Inflammatory macrophage (primary cell): ENCODE measurements at places on chromosomes 16 and 17.

GRCh38 chr17:78658281-78658785 is 81.1 kb upstream of the DNAH17 start:
- DNase-seq = no peak

DNA sequence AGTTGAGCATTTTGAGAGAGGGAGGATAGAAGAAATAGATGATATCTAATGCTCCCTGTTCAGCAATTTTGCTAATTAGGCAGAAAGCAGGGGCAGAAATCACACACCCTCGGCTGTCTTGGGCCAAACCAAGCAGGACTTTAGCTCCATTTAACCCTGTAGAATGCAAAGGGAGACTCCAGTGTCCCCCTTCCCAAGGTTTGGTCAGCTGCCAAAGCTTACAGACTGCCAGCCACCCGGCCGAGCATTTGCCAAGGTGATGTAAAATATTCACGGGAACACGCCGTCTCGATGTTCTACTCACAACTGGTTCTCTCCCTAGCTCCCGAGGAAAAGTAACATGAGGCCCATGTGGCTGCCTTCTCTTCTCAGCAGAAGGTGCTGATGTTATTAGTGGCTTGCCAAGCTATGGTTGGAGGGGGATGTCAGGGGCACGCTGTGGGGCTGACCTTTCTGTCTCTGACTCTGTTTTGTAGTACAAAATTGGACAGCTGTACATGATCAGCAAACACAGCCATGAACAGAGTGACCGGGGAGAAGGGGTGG is 155.3 kb downstream of the PITPNC1 start:
- DNase-seq = no peak

DNA sequence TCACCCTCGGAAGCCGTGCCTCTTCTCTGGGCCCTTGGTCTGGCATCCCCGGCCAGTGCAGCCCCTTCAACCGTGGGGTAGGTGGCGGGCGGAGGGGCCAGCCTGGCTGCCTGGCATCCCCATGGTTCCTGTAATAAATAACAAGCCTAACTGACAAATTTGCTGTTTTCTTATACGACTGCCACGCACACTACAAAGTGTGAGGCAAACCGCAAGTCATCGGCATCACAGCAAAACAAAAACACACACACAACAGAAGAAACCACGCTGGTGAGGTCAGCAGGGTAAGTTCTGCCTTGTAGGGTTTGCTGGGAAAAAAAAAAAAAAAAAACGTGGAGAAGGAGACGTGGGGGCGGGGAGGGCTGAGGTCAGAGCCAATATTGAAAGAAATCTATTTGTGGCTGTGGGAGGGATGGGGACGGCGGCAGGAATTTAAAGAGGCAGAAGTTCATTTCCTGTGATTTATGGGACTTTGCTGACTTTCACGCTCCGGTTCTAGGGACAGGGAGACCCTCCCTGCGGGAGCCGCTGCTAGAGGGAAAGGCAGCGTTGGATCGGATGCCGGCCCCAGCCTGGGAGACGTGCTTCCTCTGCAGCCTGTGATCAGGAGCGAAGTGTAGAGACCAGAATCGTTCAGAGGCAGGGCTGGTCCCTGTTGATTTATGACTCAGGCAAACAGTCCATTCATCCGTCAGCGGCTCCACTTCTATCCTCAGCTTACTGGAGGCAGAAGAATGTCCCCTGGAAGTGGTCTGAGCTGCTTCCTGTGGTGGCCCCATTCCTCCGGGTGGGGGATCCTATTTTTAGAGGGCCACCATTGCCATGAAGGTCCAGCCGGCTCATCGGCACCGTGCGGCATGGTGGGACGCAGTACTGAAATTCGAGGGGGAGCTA is 162.8 kb downstream of the FOXL1 start:
- peak; percentile 44 for DNase-seq

DNA sequence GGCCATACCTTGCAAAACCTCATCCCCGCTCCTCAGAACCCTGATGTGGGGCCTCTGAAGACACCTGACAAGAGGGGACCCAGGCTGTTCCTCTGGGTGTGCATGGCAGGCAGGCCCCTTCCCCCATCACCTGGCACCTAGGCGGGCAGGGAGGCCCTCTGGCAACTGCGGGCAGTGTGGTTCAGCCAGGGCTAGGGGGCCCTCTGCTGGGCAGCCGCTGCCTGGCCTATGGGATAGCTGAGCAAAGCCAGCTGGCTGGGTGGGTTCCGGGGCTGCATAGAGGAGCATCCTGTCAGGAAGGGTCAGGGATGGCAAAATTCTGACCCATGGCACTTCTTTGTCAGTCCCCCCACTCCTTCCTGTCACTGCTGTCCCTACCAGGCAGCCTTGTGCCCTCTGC is 228.7 kb upstream of the ASIC2 start:
- no peak for DNase-seq

- DNase-seq = no peak
These were observed 1.0 kb downstream of the IRX3 start for GRCh38 chr16:54285414-54286089.

- no peak for DNase-seq
These were observed 44.0 kb downstream of the SPOP start for GRCh38 chr17:49633762-49634484.

DNA sequence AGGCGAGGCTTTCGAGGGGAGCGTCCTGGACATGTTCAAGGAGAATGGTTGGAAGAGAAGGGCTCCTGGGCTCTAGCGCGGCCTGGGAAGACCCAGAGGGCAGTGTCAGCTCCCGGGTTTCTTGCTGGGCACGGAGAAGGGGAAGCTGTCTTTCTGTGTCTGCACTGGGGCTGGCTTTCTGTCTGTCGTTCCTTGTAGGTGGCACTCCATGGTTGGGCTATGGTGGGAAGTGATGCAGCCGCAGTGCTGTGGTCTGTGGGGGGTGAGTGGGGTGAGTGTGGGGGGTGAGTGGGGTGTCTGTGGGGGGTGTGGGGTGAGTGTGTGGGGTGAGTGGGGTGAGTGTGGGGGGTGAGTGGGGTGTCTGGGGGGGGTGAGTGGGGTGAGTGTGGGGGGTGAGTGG is 13.7 kb downstream of the RNF213 start:
- no peak for DNase-seq

- DNase-seq = no peak
These were observed 130.8 kb upstream of the CES5A start for GRCh38 chr16:56005958-56006357.

- no peak for DNase-seq
These were observed 20.3 kb downstream of the MSI2 start for GRCh38 chr17:57276621-57277020.

DNA sequence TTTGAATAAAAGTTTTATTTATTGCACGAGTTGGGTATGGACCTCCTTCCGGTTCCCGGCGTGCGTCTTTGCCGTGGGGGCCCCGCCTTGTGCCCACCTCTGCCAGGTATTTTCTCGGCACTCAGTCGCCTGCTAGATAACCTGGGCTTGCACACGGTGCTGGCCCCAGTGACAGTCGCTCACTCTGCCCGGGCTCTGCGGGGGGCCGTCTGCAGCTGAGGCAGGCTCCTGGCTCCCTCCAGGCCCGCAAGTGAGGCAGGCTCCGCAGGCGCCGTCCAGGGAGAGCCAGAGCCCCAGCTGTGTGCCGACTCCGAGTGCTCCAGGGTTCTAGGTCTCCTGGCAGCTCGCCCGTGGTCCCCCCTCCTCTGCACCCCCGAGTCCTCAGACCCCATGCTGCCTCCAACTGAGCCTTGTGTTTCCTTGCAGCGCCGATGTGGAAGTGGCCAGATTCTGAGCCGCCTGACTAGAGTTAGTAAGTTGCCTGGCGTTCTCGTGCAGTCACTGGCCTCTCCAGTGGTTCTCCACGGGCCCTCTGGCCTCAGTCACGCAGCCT is 54.7 kb upstream of the PVALEF start:
- DNase-seq = no peak

DNA sequence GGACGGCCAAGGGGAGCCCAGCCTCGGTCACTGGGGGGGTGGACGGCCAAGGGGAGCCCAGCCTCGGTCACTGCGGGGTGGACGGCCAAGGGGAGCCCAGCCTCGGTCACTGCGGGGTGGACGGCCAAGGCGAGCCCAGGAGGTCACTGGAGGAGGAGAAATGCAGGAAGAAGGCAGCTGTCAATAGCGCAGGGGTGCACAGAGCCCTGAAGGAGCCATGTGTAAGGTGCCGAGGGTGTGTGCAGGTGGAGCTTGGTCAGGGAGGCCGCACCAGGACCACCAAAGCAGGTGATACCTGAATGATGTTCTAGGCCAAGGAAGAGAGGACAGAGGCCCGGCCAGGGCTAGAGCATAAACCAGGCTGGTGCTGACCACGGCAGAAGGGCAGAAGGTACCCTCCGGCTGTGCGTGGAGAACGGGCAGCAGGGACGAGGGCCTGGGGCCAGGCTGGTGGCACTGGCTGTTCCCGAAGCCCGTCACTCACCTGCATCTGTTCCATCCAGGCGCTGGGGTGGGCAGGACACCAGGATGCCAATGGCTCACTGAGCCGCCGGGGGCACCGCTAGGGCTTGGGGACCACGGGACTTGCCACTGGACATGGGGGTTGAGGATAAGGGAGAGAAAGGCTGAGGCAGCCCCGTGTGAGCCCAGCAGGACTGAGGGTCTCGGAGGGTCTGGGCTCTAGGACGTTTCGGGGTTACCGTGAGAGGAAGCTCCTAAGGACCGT is 5.9 kb upstream of the CCDC57 start:
- no peak for DNase-seq
